ENCODE measurements at places on chromosomes 1 and 21.

DNA sequence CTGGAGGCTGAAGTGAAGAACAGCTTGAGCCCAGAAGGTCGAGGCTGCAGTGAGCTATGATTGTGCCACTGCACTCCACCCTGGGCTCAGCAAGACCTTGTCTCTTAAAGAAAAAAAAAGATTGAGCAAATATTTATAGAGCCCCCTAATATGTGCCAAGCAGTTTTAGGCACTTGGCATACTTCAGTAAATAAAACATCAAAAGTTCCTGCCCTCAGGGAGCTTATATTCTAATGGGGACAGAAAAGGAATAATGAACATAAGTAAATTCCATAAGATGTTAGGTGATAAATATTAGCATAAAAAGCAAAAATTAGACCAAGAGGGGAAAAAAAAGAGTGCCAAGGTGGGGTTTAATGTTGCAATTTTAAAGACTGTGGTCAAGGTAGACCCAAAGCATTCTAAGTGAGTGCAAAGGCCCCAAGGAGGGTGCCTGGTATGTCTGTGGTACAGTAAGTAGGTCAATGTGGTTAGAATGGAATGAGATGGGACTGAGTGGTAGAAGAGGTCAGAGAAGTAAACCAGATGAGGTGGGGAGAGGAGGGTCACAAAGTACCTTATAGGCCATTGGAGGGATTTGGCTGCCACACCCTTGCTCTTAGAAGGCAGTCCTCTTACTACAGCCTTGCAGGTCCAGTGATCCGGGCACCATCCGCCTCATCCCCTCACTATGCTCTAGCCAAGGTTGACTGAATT lies 2.2 kb upstream of the TOE1 start:
- DNase-seq, result no peak

- no peak for DNase-seq
Observed at GRCh38 chr1:21672478-21673276, 3.5 kb upstream of the RAP1GAP start.

DNA sequence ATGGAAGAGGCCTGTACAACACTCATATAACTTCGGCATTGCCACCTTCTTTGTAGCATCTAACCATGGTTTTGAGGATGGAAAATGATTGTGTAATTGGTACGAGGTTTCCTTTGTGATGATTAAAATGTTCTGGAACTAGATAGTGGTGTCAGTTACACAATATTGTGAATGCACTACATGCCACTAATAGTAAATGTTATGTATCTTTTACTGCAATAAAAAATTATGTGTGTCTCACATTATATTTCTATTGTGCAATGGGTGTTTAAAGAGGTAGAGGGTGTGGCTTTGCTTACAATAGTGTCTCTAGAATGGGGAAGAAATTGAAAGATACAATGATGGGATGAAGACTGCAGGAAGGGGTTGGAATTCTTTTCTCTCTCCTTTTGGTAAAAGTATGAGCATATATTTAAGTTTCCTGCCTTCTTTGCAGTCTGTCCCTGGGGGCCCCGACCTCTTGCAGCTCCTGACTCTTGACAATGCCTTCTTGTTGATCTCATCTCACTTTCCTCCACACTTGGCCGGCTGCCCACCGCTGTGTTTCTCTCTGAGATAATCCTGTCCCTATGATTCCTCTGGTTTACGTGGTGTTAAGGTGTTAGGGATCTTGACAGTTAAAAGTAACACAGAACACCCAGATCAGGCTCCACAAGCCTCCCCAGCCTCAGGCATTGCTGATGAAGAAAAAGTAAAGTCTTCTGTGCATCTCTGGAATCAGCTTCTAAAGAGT lies 39.3 kb downstream of the MTARC1 start:
- DNase-seq, result no peak

DNA sequence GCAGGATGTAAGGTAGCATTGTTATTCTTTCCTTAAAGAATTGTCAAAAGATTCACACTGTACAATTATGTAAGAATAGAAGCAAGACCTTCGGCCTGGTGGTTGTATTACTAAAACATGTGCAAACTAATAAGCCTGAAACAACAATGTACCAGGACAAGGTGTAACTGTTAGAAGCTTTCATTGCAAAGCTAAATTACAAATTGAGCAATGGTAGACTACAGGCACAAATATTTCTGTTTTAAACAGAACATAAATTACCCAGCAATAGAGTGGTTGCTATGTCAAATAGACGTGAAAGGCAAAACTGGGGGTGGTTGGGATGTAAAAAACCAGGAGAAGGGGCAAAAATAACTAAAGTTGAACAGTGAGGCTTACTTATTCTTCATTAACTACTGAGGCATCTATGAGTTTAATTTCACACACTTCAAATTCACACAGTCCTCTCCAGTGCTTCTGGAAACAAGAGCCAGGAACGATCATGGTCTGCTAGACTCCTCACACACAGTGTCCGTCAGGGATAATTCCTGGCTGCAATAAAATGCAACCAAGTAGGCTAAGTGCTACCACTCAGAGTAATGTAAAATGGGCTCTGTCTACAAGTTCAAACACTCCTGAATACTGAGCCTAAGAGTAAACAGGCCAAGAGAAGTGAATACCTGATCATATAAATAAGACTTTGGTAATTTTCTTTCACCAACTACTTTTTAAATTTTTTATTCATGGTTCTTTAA lies 39.3 kb upstream of the C1orf198 start:
- DNase-seq, result no peak

GRCh38 chr1:904310-904950 lies 19.3 kb upstream of the SAMD11 start:
- peak; percentile 76 for DNase-seq

Data from hematopoietic multipotent progenitor cell treated with erythropoietin and hydrocortisone succinate and interleukin-3 and kit ligand, for 15 days (in vitro differentiated cells).